CD4-positive, alpha-beta T cell treated with Interleukin-4 for 4 hours (primary cell): ENCODE measurements at places on chromosomes 4 and X.

GRCh38 chr4:17721496-17722355 is 59.7 kb downstream of the FAM184B start:
- no peak for DNase-seq

- no peak for DNase-seq
Measured at GRCh38 chr4:75699299-75699698, 25.1 kb upstream of the USO1 start.

GRCh38 chr4:87425711-87426110 is 3.3 kb downstream of the NUDT9 start:
- no peak for DNase-seq

- DNase-seq, result no peak
Measured at GRCh38 chr4:17934286-17934685, 87.3 kb downstream of the LCORL start.

GRCh38 chr4:174505892-174506291 is 16.4 kb downstream of the HPGD start:
- no peak for DNase-seq

- no peak for DNase-seq
Measured at GRCh38 chr4:10596586-10597290, 87.8 kb downstream of the CLNK start.

DNA sequence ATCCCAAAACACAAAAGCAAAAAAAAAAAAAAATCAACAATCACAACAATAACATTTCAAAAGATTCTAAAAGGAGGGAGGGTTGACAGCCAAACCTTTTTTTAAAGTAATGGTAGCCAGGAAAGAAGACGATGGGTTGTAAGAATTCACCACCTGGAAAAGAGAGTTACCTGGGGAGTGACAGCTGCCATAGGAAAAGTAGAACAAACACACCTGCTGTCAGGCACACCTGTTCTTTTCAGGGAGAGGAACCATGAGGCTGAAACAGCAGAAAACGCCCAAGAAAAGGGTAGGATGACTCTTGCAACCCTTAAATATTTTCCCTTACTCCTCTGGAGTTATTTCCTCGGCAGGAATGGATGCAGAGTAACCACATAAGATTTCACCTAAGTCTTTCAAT is 388.4 kb upstream of the TEX13C start:
- no peak for DNase-seq

- no peak for DNase-seq
Measured at GRCh38 chrX:122591546-122591945, 592.5 kb upstream of the GRIA3 start.

DNA sequence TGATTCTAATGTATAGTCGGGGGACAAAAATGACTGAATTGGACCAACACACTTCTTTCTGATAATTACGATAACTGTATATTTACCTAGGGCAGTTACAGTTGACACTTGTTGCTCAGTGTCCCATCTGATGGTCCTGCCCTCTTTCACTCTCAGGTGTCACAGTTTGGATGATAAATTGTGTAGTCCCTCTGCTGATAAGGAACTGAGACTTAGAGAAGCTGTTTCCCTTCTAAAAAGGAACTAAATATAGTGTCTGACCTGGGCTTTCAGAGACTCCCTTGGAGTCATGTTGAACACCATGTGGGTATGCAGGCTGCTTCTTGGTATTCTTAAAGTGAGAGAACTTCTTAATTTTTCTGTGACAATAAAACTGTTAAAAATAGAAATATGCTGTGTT is 23.7 kb upstream of the PNPLA4 start:
- no peak for DNase-seq

- DNase-seq, result no peak
Measured at GRCh38 chr4:109276482-109277095, 25.9 kb downstream of the COL25A1 start.

- no peak for DNase-seq
Measured at GRCh38 chr4:3405176-3405575, 36.6 kb upstream of the HGFAC start.

DNA sequence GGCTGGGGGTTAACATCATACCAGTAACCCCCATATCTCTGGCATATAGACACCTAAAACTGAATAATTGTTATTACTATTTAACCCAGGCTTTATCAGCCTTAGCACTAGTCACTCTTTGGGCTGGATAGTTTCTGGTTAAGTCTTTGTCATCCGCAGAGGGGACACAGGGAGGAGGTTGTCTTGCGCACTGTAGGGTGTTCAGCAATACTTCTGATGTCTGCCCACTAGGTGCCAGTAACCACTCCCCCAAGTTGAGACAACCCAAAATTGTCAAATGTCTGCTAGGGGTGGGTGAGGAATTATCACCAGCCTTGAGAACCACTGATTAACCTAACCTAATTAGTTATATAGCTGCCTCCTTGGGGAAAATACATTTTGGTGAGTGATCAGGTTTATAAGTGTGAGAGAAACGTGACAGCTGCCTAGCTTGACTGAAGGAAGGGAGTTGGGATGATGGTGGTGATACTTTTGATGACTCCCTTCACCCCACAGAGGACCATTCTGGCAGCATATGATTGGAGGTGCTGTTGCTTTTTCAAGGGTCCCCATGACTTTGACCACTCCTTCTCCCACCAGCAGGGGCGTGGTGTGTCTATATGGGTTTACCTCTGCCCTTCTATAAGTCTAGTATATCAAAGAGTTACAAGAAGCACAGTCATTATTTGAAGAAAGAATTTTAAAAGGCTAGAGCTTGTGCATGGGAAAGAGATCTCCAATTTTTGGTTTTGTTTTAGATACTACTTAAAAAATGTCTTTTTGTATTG is 140.9 kb downstream of the STIM2 start:
- DNase-seq, result no peak

- no peak for DNase-seq
Measured at GRCh38 chrX:70509078-70509477, 64.4 kb downstream of the DLG3 start.

- DNase-seq, result peak; percentile 83
Measured at GRCh38 chr4:38856524-38857337, at the start of gene TLR6. Gene TLR6, minus strand, starts transcription at chr4:38856817. Its CDS starts 27,344 bp downstream, at chr4:38829473.

DNA sequence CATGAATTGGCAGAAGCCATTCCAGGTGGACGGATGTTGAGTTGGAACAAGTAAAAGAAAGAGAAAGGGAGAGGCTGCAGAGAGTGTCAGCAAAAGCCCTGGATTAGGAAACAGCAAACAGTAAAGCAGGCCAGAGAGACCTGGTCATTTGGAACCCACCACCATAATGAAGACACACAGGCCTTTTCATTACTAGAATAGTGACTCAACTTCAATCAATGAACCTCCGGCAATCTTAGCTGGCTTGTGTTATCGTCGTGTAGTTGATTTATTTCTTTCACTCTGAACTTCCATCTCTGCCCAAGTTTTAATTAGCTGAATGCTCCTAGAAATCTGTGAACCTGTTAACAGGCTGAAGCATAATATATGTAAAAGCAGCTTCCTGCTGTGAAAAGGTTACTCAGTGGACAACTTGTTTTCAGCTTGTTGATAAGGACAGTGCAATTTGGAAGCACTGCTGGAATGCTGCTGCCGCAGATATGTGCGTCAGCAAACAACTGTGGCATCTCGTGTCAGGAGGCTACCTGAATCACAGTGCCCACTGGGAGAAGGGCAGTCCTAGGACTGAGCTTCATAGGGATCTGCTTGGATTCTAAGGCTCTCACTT is 68.8 kb downstream of the SPANXN4 start:
- no peak for DNase-seq

- no peak for DNase-seq
Measured at GRCh38 chr4:186592445-186592844, 37.1 kb upstream of the MTNR1A start.

GRCh38 chr4:170089274-170089667 is 485 bp downstream of the AADAT start:
- no peak for DNase-seq

DNA sequence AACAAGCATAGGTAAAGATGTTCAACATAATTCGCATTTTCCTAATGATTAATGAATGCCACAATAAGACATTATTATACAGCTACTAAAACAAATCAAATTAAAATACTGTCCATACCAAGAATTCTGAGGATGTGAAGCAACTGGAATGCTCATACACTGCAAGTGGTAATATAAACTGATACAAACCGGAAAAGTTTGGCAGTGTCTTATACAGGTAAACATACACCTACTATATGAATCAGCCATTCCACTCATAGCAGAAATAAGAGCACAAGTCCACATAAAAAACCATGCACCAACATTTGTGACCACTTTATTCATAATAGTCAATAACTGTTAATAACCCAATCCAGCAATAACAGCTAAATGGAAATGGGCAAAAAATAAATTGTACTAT is 79.3 kb downstream of the FBXW7 start:
- no peak for DNase-seq

DNA sequence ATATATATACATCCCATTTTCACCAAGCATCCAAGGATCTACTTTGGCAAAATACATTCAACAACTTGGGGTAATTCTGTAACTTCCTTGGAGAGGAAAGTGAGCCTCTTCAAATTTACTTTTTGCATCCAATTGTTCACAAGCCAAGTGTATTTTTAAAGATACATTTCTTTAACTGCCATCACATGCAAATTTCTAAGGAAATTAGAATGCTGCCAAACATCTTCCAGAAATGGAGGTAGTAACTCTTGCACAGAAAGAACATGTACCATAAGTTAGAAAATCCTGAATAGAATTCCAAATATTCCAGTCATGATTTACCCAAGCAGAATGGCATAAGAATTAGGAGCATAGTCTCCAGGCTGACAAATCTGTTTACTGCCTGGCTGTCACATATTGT is 220.5 kb upstream of the NWD2 start:
- no peak for DNase-seq

GRCh38 chr4:113440371-113440770 is 321.2 kb downstream of the CAMK2D start:
- DNase-seq, result no peak

- DNase-seq, result no peak
Measured at GRCh38 chr4:187940299-187940698, 55.3 kb upstream of the ZFP42 start.

- DNase-seq, result no peak
Measured at GRCh38 chr4:6425911-6426310, 46.5 kb downstream of the PPP2R2C start.

DNA sequence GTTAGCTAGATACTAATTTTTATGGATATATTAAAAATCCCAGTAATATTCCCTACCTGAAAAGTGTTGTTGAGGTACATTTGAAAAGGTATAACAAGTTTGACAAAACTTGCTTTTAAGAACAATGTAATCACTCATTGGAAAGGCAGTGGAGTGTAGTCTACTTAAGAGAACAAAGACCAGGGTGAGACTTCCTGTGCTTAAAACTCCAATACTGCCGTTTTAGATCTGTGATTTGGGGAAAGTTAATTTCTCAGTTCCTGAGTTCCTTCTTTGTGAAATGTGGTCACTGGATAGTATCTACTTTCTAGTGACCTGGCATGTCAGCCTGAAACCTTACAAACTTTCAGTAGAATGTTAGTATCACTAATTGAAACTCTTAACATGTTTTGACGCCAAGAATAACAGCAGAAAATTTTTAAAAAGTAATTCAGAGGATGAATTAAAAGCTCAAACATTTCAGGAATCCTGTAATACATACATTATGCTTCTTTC is 56.8 kb downstream of the PCDH7 start:
- DNase-seq, result no peak

GRCh38 chr4:94621491-94622080 is 136.2 kb upstream of the BMPR1B start:
- DNase-seq, result peak; percentile 50

- no peak for DNase-seq
Measured at GRCh38 chrX:110531873-110532580, 173.4 kb downstream of the RTL9 start.

DNA sequence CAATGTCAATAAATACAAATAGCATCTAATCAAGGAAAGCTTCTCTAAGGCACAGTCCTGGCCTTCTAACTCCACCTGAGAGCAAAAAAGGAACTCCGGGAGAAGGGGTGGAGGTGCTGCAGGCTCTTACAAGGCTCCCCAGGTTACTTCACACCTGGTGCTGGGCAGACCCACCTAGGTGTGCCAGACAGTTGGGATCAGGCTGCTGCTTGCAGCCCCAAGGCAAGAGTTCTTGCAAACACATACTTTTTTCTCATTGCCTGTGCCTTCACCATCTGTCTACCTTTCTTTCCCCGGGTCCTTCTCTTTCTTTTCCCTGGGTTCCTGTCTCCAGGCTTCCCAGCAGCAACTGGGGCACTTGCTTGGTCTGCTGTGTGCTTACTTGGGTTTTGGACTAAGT is 81.4 kb upstream of the STIM2 start:
- no peak for DNase-seq

- no peak for DNase-seq
Measured at GRCh38 chr4:48667148-48667547, 112.9 kb downstream of the FRYL start.

DNA sequence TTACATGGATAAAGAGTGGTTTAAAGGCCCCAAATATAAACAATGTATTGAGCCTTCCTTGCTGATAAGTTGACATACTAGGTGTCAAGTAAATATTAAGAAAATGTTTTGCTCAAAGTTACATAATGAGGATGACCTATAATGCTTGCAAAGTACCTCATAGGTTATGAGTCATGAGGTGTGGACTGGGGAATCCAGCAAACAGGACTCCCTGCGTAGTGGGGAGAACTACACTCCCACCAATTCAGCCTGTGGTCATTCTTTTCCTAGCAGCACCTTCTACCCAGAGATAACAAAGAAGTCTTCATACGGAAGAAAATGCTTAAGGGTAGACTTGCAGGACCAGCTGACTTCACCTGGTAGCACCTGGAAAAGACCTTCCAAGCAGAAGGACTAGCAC is 418.9 kb upstream of the CPEB2 start:
- no peak for DNase-seq

- DNase-seq, result no peak
Measured at GRCh38 chr4:48121180-48121579, 12.9 kb downstream of the TXK start.

DNA sequence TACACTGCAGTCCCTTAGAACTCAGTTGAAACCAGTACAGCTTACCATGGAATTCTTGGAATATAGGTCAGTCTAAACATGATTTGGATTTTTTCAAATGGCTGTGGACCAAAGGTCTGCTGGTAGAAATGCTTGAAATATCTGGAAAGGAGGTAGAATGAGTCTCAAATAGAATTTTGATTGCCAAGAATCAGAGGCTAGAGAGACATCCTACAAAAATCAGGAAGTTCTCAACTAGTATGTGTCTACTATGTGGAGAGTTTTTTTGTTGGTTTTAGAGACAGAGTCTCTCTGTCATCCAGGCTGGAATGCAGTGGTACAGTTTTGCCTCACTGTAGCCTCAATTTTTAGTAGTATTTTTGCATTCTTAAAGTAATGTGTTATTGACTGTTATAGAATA is 53.6 kb downstream of the PAQR3 start:
- DNase-seq, result no peak

GRCh38 chr4:141921293-141921692 is 284.9 kb downstream of the IL15 start:
- DNase-seq, result no peak

DNA sequence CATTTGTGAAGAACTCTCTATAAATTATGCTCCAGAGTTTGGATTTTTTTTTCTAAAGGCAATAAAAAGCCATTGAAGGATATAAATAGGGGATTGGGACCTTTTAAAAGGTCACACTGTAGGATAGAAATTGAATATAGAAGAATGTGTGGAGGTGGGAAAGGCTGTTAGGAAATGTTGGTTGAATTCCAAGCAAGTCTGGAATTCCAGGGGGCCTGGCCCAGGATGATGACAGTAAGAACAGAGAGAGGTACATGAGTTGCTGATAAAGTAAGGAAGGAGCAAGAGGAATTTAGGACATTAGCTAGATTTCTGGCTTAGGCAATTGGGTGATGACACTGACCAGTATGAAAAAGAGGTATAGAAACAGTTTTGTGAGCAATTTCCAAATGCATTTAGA is 95.4 kb upstream of the USP38 start:
- DNase-seq, result no peak
